ENCODE measurements at places on chromosomes 5 and 9. TPM values are rescaled to one million over a fixed set of nuclear protein-coding genes. Genes with fewer than 3 reads are reported as not detected.

The CDC25C gene
- 0.64 TPM for total RNA-seq

The TLX3 gene
- not detected for total RNA-seq

The SPATA31A3 gene
- total RNA-seq, result not detected

The ARID3C gene
- total RNA-seq, result not detected

The QRFP gene
- not detected for total RNA-seq

The SLC25A2 gene
- total RNA-seq, result 0.98 TPM

The IL4 gene
- total RNA-seq, result not detected
